ENCODE measurements at places on chromosomes 3 and 15.
A peak's percentile ranks its signal among the peaks of the same experiment; 100 is the strongest.

DNA sequence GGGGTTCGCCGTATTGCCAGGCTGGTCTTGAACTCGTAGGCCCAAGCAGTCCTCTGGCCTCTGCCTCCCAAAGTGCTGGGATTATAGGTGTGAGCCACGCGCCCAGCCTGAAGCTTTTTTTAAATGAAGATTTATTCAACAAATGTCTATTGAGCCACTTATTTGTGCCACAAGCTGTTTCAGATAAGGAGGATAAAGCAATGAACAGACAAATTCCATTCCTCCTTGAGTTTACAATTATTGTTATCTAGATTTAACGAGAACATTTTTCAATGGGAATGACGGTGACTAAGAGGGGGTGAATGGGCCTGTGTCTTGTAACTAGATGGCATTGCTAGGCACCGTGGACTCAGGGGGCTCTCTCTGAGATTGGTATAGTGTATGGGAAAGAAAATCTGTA, 10.2 kb downstream of the PPARG start:
- no peak for DNase-seq

GRCh38 chr3:186605078-186605477, 7.8 kb upstream of the AHSG start:
- DNase-seq, result no peak

- no peak for DNase-seq
Observed at GRCh38 chr3:68757157-68757556, 175.2 kb downstream of the TAFA4 start.

- DNase-seq, result no peak
Observed at GRCh38 chr3:64097920-64098319, 74.6 kb upstream of the PSMD6 start.

GRCh38 chr3:129838086-129838485, 55.4 kb downstream of the TMCC1 start:
- DNase-seq, result no peak

GRCh38 chr3:100584101-100584660, 25.2 kb upstream of the ADGRG7 start:
- no peak for DNase-seq

- DNase-seq, result no peak
Observed at GRCh38 chr15:57455929-57456328, 79.6 kb downstream of the CGNL1 start.

- no peak for DNase-seq
Observed at GRCh38 chr15:23595368-23595767, 29.9 kb downstream of the MKRN3 start.

- DNase-seq, result no peak
Observed at GRCh38 chr15:74258456-74259291, 22.5 kb downstream of the CCDC33 start.

DNA sequence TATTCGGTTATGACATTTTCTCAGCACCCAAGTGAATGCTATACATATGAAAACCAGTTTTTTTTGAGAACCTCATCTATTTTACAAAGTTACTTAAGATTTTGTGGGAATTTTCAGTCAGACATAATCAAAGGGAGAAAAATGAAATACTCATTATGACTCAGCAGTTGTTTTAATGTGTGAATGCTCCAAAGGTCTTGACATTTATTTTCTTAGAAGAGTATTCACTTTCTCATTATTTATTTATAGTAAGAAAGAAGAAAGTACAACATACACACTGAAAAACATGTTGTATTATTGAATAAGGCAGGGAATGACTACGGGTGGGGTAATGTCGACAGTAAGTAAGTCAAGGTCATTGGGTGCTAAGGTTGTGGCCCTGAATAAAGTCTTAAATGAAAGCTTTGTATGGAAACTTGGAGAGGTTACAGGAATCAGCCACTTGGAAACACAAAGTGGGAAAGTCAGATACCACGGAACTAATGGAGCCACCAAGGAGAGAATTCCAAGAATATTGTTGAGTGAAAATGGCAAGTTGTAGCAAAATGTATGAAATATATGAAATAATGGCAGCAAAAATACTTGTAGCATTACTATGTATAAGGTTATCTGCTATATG, 844.5 kb downstream of the TBL1XR1 start:
- no peak for DNase-seq

DNA sequence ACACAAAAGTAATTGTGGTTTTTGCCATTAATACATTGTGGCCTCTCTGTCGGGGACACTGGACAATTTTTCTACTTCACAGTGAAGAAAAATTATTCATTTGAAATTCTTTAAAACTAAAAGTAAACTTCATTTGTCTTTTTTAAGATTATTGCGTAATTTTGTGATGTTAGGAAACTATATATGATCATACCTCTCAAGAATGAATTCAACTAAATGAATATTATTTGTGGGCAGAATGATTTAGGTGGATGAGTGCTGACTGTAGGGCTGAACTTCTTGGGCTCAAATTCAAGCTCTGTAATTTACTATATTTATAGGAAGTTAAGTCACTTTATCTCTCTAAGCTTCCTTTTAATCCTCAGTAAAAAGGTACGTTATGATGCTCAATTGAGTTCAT, 441.2 kb downstream of the ROBO1 start:
- no peak for DNase-seq

GRCh38 chr15:27714675-27715074, 384.4 kb downstream of the OCA2 start:
- no peak for DNase-seq

- DNase-seq, result no peak
Observed at GRCh38 chr15:82113106-82113715, 67.4 kb upstream of the MEX3B start.

DNA sequence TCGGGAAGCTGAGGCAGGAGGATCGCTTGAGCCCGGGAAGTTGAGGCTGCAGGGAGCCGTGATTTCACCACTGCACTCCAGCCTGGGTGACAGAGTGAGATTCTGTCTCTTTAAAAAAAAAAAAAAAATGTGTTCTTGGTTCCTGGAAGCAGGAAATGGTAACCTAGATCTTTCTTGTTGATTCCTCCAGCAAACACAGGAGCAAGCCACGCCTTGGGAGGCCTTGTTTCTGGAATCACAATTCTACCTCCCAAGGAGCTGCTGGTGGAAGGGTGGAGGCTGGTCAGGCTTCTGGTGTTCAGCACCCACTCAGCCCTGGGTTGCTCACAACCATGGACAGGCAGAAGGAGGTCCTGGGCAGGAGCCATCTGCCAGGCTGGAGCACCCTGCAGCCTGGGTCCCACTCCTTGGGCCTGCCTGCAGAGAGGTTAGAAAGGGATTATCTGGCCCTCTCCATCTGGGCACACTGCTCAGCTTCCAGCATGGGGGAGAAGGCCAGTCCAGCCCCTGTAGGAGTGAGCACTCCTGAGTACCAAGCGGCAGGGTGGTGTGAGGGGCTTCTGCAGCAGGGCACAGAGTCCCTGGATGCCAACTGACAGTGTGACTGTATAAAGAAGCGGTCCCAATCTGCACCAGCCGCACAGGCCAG, 65.6 kb downstream of the ABTB1 start:
- no peak for DNase-seq

GRCh38 chr15:36558921-36559320, 20.5 kb upstream of the CDIN1 start:
- DNase-seq, result no peak

DNA sequence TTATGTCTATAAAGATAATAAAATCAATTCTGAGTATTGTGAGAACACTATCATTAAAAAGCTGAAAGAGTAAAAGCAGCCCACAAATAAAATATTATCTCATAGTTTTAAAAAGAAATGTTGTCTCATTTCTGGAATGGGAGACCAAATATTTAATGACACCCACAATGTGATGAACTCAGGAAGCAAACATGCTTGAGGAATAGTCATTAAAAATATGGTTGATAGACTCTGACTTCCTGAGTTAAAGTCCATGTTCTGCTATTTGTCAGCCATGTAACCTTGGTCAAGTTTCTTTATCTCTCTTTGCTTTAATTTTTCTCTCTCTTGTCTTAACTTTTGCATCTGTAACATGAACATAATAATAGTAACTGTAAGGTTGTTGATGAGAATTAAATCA, 35.5 kb upstream of the CHMP2B start:
- no peak for DNase-seq

GRCh38 chr3:8839607-8840325, 70.4 kb upstream of the OXTR start:
- DNase-seq, result no peak

DNA sequence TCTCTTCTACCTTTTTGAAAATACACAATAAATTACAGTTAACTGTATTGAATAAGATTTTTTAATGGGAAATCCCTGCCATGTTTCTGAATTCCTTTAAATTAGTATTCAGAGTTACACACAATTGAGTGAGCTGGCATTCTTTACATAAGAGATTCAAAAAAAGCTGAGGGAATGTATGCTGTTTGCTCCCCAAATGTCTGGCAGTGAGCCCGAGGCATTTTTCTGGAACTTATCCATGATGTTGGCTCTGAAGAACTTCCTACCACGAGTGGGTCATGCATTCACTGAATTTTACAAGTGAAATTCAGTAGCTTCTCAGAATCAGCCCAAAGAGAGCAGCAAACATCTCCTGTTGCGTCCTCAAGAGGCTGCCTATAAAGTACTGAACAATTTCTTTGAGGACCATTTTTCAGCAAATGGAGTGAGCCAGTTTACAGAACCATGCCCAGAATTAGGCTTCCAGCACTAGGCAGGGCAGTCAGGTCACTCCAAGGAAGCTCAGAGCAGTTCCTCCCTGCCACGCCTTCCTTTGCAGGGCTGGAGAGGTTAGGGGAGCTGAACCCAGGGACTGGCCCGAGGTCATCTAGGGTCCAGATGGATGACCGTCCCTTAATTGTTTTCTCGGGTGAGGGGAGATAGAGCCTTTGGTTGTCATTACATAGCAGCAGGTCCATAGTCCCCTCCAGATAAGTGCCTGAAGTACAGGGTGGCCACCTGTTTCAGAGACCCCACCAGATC, 21.2 kb downstream of the GABRA5 start:
- DNase-seq, result no peak

- no peak for DNase-seq
Observed at GRCh38 chr3:49600781-49601180, 46.5 kb downstream of the BSN start.

- no peak for DNase-seq
Observed at GRCh38 chr15:98920091-98920880, 87.3 kb downstream of the PGPEP1L start.

DNA sequence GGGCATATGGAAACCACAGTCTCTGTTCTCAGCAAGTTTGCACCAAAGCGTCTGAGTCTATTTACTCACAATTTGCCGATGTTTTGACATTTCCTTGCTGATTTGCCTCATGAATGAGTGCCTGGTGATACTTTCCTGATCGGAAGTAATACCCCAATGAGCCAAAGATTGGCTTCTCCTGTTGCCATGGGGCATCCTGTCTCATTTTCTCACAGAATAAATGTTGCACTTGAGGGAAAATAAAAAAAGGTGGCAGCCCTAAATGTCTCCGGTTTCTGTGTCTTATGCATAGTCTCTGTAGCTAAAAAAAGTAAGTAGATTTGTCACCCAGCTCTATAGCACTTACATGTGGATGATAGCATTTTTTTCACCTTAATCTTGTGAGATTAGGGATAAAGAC, 73.7 kb upstream of the CADPS start:
- no peak for DNase-seq

- no peak for DNase-seq
Observed at GRCh38 chr15:90665288-90666134, 51.6 kb upstream of the BLM start.

GRCh38 chr3:120369037-120369467, 19.9 kb upstream of the LRRC58 start:
- no peak for DNase-seq

GRCh38 chr3:167928381-167928780, 167.3 kb downstream of the GOLIM4 start:
- DNase-seq, result no peak

- no peak for DNase-seq
Observed at GRCh38 chr3:48952510-48953118, 34.0 kb downstream of the ARIH2 start.

DNA sequence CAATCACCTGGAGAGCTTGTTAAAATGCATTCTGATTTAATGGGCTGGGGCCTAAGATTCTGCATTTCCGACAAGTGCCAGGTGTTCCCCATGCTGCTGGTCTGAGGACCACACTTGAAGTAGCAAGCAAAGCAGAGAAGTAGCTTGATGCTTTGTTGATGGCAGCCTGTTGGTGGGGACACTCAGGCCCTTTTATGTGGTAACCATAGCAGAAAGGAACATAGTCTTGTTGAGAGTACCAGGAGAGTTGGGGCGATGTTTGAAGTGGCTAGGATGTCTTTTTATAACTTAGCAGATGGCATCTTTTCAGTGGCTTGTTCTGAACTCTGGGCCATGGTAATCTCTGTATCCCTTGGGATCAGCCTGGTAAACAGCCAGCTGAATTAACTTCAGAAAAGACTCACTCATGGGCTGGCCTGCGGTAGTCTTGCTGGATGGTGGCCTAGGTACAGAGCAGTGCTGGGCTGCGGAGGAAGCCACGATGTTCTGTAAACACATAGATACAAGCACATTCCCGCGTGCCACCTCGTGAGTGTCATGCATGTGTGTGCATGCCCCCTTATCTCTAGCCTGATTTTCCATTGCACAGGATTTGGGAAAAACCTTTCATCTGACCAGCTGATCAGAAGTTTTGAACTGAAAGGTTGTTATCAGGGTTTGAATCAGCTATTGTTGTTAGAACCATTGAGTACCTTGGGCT, 292.4 kb upstream of the LRRFIP2 start:
- DNase-seq, result no peak

DNA sequence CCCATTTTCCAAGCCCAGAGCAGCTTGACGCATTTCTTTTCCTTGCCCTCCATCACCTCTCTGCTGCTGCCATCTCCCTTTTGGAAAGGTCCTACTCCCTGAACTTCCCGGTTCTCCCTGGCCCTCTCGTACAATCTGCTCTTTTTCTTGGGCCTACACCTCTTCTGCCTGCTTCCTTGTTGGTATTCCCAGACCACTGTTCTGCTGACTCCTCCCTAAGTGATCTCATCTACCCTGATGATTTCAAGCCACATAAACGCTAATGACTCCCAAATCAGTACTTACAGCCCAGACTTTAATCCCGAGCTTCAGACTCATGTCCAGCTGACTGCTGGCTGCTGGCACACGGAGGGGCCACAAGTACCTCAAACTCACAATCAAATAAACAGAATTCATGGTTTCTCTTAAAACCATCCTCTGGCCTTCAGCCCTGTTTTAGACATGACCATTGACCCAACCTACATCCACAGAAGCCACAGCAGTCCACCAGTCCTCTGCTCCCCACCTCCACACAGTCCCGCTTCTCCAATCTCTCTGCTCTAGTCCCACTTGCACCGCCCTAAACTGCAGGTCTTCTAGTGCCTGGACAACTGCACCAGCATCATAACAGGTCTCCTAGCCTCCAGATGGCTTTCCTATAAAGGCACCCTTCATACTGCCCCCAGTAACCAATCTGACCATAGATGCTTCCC, 57.6 kb downstream of the AAGAB start:
- DNase-seq, result no peak

- peak; percentile 74 for DNase-seq
Observed at GRCh38 chr15:66657185-66658020, 44.6 kb upstream of the SMAD6 start.

DNA sequence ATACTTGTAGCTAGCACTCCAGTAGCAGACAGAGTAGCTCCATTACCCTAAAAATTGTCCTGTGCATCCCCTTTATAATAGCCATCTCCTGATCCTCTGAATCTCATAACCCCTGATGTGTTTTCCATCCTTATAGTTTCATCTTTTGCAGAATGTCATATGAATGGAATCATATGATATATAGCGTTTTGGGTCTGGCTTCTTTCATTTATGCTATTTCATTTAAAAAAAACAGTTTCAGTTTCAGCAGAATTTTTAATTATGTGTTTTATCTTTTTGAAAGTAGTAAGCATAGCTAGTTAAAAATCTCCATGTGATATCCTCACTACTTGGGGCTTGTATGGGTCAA, 132.7 kb downstream of the KLF13 start:
- no peak for DNase-seq

All from neuronal stem cell (in vitro differentiated cells).